ENCODE measurements at places on chromosomes 4 and X. TPM values are rescaled to one million over a fixed set of nuclear protein-coding genes. Genes with fewer than 3 reads are reported as not detected.

The PNMA6A gene
- total RNA-seq, result 0.36 TPM

The KCNIP4 gene
- total RNA-seq, result 28.5 TPM

The XPNPEP2 gene
- total RNA-seq, result 2.6 TPM

The PABPC5 gene
- total RNA-seq, result 4.7 TPM

The RIPPLY1 gene
- not detected for total RNA-seq

The STPG2 gene
- total RNA-seq, result 0.71 TPM

The FGFR3 gene
- total RNA-seq, result 0.83 TPM

The SLC10A6 gene
- not detected for total RNA-seq

The TSPAN7 gene
- 17.1 TPM for total RNA-seq

The AKAP4 gene
- not detected for total RNA-seq

The BEND2 gene
- total RNA-seq, result not detected

The SPATA4 gene
- not detected for total RNA-seq

The CXXC4 gene
- total RNA-seq, result 2.2 TPM

The PPEF2 gene
- 0.28 TPM for total RNA-seq

The ASB12 gene
- 0.36 TPM for total RNA-seq

The NLRP2B gene
- 0.28 TPM for total RNA-seq

The GPR78 gene
- 0.28 TPM for total RNA-seq

The NCAPG gene
- total RNA-seq, result 0.68 TPM

The PDCL2 gene
- not detected for total RNA-seq

The UGT2A3 gene
- not detected for total RNA-seq

DNA sequence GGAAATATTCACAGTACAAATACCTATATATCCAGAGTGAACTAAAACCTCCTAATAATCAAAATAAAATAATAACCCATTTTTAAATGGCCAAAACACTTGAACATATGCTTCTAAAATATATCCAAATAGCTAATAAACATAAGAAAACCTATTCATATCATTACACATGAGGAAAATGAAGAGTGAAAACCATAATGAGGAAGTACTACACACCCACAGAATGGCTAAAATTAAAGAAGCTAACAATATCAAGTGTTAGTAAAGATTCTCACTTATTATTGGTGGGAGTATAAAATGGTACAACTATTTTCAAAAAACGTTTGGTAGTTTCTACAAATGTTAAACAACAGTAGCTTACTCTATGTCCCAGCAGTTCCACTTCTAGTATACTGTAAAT lies 92.1 kb downstream of the KLHL13 start:
- H3K36me3 ChIP-seq, result no peaks in the 10 kb centered on the region
- no peak for DNase-seq
- no peak overlapping the region for H3K4me3 ChIP-seq
- no peaks in the 10 kb centered on the region for H3K4me1 ChIP-seq
- H3K27ac ChIP-seq, result no peak overlapping the region

- H3K27ac ChIP-seq, result no peak overlapping the region
- no peaks in the 10 kb centered on the region for H3K27me3 ChIP-seq
- no peaks in the 10 kb centered on the region for H3K36me3 ChIP-seq
- no peaks in the 10 kb centered on the region for H3K4me1 ChIP-seq
- no peak for DNase-seq
- H3K4me3 ChIP-seq, result no peak overlapping the region
Measured at GRCh38 chr4:186882293-186882692, 158.6 kb upstream of the FAT1 start.

GRCh38 chr4:176359590-176359989 lies 39.8 kb downstream of the SPCS3 start:
- no peak overlapping the region for H3K27ac ChIP-seq
- H3K27me3 ChIP-seq, result no peaks in the 10 kb centered on the region
- no peaks in the 10 kb centered on the region for H3K4me1 ChIP-seq
- no peak for DNase-seq
- H3K36me3 ChIP-seq, result no peaks in the 10 kb centered on the region

- peak overlapping the region; percentile 71 for H3K27ac ChIP-seq
- DNase-seq, result no peak
- H3K27me3 ChIP-seq, result no peaks in the 10 kb centered on the region
Measured at GRCh38 chr4:85778632-85779131, 303.7 kb downstream of the ARHGAP24 start.

DNA sequence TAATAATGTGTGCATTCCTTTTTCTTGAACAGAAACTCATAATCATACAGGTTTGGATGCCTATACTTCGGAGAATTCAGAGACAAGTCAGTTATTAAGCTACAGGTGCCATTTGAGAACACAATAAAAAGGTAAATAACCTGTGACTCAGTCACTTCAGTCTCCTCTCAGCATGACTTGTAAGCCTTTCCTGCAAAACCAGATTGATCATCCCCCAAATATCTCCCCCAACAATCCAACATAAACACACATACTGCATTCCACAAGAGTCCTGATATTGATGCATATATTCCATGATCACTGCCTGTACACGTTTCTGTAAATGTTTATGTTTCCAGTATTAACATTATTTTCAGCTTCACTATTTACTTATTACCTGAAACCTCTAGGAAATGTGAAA lies 110.8 kb downstream of the PWWP3B start:
- no peak overlapping the region for H3K4me3 ChIP-seq
- no peaks in the 10 kb centered on the region for H3K27me3 ChIP-seq

DNA sequence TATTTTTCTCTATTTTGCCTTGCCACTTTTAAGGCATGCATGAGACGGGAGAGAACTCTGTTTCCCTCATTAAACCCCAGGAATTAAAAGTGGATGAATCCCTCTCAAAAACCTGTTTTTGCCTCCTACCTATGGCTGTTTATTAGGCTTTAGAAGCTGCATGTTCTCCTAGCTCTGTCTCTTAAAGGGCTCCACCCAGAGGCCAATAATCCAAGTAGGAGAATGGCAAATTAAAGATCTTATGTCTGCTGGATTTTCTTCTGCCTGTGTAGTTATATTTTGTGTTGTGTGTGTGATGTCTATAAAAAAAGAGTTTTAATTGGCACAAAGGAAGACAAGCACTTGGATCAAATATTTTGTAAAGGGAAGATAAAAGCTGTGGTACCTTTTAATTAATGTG lies 32.4 kb downstream of the MAGEC1 start:
- H3K4me1 ChIP-seq, result no peaks in the 10 kb centered on the region
- no peaks in the 10 kb centered on the region for H3K36me3 ChIP-seq
- H3K4me3 ChIP-seq, result no peak overlapping the region
- no peaks in the 10 kb centered on the region for H3K27me3 ChIP-seq
- no peak overlapping the region for H3K27ac ChIP-seq
- DNase-seq, result no peak

GRCh38 chr4:165700855-165701254 lies 172.2 kb upstream of the TLL1 start:
- H3K4me1 ChIP-seq, result no peaks in the 10 kb centered on the region
- no peaks in the 10 kb centered on the region for H3K36me3 ChIP-seq
- H3K4me3 ChIP-seq, result no peak overlapping the region
- H3K27ac ChIP-seq, result no peak overlapping the region
- no peaks in the 10 kb centered on the region for H3K27me3 ChIP-seq
- DNase-seq, result no peak

- no peaks in the 10 kb centered on the region for H3K4me1 ChIP-seq
- no peaks in the 10 kb centered on the region for H3K36me3 ChIP-seq
- no peaks in the 10 kb centered on the region for H3K27me3 ChIP-seq
- no peak for DNase-seq
- no peak overlapping the region for H3K27ac ChIP-seq
Measured at GRCh38 chr4:95348418-95348817, 200.4 kb downstream of the UNC5C start.

GRCh38 chr4:128378668-128379067 lies 91.1 kb upstream of the PGRMC2 start:
- DNase-seq, result no peak
- H3K27ac ChIP-seq, result no peak overlapping the region
- no peak overlapping the region for H3K4me3 ChIP-seq
- no peaks in the 10 kb centered on the region for H3K27me3 ChIP-seq

DNA sequence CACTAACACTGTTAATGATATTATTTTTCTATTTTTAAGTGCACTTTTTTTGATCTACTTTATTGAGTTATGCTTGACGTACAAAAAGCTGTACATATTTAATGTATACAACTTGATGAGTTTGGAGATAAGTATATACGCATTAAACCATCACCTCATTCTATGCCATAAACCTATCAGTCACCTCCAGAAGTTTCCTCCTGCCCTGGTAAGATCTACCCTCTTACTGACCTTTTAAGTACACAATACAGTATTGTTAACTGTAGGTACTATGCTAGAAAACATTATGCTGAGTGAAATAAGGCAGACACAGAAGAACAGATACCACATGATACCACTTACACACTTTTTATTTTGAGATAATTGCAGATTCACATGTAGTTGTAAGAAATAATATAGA lies 36.9 kb downstream of the INTS6L start:
- no peaks in the 10 kb centered on the region for H3K36me3 ChIP-seq
- H3K4me1 ChIP-seq, result no peaks in the 10 kb centered on the region
- no peak for DNase-seq
- no peaks in the 10 kb centered on the region for H3K27me3 ChIP-seq
- no peak overlapping the region for H3K27ac ChIP-seq

GRCh38 chr4:125315576-125316400 lies 1.0 kb downstream of the FAT4 start:
- H3K27me3 ChIP-seq, result no peaks in the 10 kb centered on the region
- peak overlapping the region; percentile 94 for H3K27ac ChIP-seq
- peaks cover 52% of the 10 kb centered on the region for H3K4me1 ChIP-seq

- H3K4me1 ChIP-seq, result peaks cover 14% of the 10 kb centered on the region
- no peak overlapping the region for H3K27ac ChIP-seq
- H3K36me3 ChIP-seq, result no peaks in the 10 kb centered on the region
- peaks cover 58% of the 10 kb centered on the region for H3K27me3 ChIP-seq
Measured at GRCh38 chr4:41746025-41746439, 2.5 kb downstream of the PHOX2B start.

DNA sequence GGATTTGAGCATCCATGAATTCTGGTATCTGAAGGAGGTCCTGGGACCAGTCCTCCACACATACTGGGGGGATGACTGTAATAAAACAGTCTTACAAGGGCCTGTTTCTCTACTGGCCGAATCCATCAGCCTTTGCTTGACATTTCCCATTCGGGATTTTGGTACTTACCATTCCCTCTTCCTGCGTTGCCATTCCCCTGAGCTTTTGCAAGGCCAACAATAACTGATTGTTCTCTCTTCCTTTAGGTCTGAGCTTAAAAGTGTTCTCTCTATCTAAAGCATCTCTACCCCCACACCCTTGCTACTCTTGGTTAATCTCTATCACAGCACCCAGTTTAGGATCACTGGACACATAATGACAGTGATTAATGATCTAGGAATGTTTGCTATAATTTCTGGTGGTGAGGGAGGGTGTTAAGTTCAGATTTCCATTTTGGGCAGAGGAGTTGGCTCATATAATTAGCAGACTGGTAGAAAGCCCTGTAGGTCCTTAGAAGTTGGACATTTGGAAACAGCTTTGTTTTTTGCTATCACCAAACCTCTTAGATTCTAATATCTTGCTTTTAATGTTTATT lies 29.4 kb downstream of the TMA16 start:
- no peaks in the 10 kb centered on the region for H3K27me3 ChIP-seq
- H3K27ac ChIP-seq, result no peak overlapping the region
- H3K4me3 ChIP-seq, result no peak overlapping the region
- DNase-seq, result no peak
- H3K4me1 ChIP-seq, result no peaks in the 10 kb centered on the region

GRCh38 chr4:187929024-187929423 lies 66.5 kb upstream of the ZFP42 start:
- no peaks in the 10 kb centered on the region for H3K27me3 ChIP-seq
- no peak overlapping the region for H3K27ac ChIP-seq
- H3K36me3 ChIP-seq, result no peaks in the 10 kb centered on the region
- no peak overlapping the region for H3K4me3 ChIP-seq

- no peak overlapping the region for H3K4me3 ChIP-seq
- H3K36me3 ChIP-seq, result no peaks in the 10 kb centered on the region
- H3K27me3 ChIP-seq, result no peaks in the 10 kb centered on the region
Measured at GRCh38 chr4:133866328-133866699, 335.3 kb downstream of the PABPC4L start.

DNA sequence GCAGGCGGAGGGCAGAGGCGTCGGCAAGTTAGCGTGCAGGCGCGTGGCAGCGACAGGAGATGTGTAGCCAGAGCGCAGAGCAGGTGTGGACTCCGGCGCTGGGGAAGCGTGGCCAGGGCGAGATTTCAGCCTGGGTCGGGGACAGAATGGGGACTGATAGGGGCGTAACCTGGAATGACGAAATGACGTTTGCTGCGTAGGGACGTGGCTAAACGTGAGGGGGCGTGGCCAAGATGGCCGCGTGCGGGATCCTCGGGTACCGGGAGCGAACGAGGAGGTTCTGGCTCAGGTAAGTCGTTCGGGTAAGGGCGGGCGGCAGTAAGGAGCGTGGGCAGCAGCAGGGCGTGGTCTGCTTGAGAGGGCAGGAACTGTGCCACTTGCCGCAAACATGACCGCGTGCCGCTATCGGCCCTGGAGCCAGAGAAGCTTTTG lies 10.9 kb upstream of the CLTRN start:
- H3K4me1 ChIP-seq, result no peaks in the 10 kb centered on the region
- H3K4me3 ChIP-seq, result peak overlapping the region; percentile 62
- H3K27me3 ChIP-seq, result no peaks in the 10 kb centered on the region
- H3K36me3 ChIP-seq, result no peaks in the 10 kb centered on the region

GRCh38 chr4:173910891-173911290 lies 372.6 kb downstream of the FBXO8 start:
- no peaks in the 10 kb centered on the region for H3K36me3 ChIP-seq
- H3K27ac ChIP-seq, result no peak overlapping the region
- DNase-seq, result no peak
- H3K4me1 ChIP-seq, result no peaks in the 10 kb centered on the region

GRCh38 chrX:1743105-1743504 lies 128.2 kb downstream of the ASMT start:
- H3K27ac ChIP-seq, result no peak overlapping the region
- no peak for DNase-seq
- no peaks in the 10 kb centered on the region for H3K27me3 ChIP-seq
- no peak overlapping the region for H3K4me3 ChIP-seq
- H3K36me3 ChIP-seq, result no peaks in the 10 kb centered on the region

- DNase-seq, result no peak
- no peaks in the 10 kb centered on the region for H3K36me3 ChIP-seq
- no peak overlapping the region for H3K4me3 ChIP-seq
- no peaks in the 10 kb centered on the region for H3K27me3 ChIP-seq
Measured at GRCh38 chrX:50677789-50678188, 136.2 kb downstream of the SHROOM4 start.

GRCh38 chr4:105896461-105896942 lies 1.2 kb downstream of the NPNT start:
- peaks cover 35% of the 10 kb centered on the region for H3K27me3 ChIP-seq
- DNase-seq, result no peak
- H3K36me3 ChIP-seq, result no peaks in the 10 kb centered on the region
- peak overlapping the region; percentile 84 for H3K27ac ChIP-seq
- H3K4me1 ChIP-seq, result peaks cover 19% of the 10 kb centered on the region

- peaks cover 17% of the 10 kb centered on the region for H3K4me1 ChIP-seq
- peaks cover 22% of the 10 kb centered on the region for H3K27me3 ChIP-seq
- DNase-seq, result peak; percentile 56
- H3K36me3 ChIP-seq, result no peaks in the 10 kb centered on the region
- H3K27ac ChIP-seq, result no peak within 1 kb of the TSS
Measured at GRCh38 chr4:171812665-171813525, at the start of gene GALNTL6. TSS of gene GALNTL6 (plus strand) at chr4:171813404.

GRCh38 chr4:130361616-130362015 lies 1265.7 kb downstream of the C4orf33 start:
- no peak for DNase-seq
- no peaks in the 10 kb centered on the region for H3K4me1 ChIP-seq
